ENCODE measurements at places on chromosomes 7 and 10.

DNA sequence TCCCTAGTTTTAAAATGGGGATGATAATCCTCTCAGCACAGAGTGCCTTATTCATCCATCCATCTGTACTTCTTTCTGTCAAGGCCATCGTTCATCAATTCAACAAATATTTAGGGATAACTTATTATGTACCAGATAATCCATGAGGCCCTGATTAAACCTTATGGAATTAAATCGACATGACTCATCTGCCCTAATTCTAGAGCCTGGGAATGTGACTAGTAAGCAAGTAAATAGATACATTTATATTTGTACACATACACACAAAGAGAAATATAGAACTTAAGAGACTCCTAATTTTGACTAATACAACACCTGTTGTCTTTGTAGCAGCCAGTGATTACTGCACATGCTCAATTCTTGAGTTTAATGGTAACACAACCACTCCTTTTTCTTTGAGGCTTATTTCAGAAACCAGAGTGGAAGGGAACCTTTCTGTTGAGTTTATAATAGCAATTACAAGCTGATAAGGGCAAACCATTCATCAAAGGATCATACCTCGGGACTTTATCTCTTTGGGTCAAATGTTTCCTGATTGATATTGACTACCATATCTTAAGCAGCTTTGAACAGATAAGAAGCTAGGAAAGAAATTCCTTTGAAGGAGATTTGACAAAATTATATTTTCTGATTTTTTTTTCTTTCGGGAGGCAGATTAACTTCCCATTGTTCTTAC lies 122.7 kb downstream of the ARID5B start:
- no peak for DNase-seq

- DNase-seq = no peak
Observed at GRCh38 chr7:33716581-33717477, 188.5 kb upstream of the BMPER start.

DNA sequence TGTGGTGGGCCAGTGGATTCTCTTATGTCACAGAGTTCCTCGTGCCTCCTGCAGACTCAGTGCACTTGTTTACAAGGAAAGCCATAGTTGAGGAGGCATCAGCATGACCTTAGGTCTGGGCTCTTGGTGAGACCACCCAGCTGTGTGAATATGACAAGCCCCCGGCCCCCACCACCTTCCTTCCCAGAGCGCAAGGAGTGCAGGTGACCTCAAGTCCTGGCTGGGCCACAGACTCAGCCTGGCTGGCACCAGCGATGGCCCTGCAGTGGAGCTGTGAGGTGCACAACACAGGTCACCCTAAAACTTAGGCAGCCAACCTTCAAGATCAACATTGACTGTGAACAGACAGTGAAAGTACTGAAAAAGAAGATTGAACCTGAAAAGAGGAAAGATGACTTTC lies 14.2 kb upstream of the SEMA3E start:
- DNase-seq = no peak

- no peak for DNase-seq
Observed at GRCh38 chr7:93164766-93165165, 16.6 kb upstream of the SAMD9L start.

GRCh38 chr10:32357056-32357735 lies 10.2 kb upstream of the EPC1 start:
- no peak for DNase-seq

GRCh38 chr10:132974886-132975830 lies 32.8 kb upstream of the CFAP46 start:
- no peak for DNase-seq

DNA sequence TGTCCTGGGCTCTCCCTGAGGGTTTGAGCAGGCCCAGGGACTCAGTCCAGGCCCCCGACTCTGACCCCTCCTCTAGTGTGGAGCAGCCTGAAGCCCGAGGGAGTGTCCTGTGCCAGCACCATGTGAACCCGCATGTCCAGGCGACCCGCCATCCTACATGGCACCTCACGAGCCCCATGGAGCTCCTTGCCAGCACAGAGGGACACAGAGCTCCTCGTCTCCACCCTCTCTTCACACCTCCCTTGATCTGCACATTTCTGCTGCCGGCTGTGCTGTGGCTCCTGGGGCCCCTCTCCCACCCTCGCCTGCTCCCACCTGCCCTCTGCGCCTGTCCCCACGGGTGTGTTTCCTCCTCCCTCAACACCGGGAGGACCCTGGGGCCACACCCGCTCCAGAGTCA lies 103.5 kb downstream of the ADARB2 start:
- no peak for DNase-seq

DNA sequence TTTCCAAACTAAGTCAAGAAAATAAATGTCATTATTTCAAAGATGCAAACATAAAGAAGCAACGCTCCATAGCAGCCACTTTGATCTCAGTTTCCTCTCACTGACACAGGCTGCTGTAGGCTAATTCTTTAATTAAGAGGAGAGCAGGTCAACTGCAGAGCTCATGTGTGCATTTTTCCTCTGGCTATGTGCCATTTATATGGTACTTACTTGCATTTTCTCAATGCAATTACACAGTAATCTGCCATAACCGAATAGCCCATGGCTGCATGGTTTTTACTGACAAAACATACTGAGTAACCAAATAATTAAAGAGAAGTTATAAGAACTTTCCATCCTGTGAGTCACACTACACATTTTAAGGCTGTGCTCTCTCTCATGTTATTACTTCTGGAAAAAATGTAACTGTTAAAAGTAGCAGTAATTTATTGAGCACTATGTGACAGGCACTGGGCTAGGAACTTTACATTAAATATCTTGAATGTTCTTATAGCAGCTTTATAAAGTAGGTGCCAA lies 122.0 kb downstream of the ELAPOR2 start:
- no peak for DNase-seq

GRCh38 chr7:5082806-5083205 lies 37.1 kb downstream of the RBAK start:
- no peak for DNase-seq

DNA sequence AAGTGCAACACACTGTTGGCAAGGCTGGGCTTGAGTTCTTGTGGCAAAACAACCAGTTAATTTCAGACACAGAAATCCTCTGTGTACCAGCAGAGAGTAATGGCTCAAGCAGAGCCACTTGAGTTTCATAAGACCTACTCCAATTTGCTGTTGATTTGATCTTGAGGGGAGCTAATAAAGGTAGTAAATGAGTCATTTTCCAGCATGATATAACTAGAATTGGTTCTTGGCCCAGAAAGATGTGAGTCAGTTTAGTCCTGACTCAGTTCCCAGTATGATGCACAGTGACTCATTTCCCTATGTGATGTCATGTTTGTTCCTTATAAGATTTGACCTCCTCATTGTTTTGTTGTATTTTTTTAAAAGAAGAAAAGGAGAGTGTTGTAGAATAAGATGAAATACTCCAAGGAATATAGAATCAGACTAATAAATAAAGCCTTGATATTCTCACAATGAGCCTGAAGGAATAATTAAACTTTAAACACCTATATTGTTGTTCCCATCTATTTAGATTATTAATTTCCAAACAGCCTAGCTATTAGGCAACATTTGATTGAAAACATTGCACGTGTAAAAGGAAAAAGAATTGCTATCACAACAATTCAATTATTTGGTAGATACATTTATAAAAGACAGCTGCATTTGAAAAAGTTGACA lies 186.2 kb downstream of the REEP3 start:
- DNase-seq = no peak

DNA sequence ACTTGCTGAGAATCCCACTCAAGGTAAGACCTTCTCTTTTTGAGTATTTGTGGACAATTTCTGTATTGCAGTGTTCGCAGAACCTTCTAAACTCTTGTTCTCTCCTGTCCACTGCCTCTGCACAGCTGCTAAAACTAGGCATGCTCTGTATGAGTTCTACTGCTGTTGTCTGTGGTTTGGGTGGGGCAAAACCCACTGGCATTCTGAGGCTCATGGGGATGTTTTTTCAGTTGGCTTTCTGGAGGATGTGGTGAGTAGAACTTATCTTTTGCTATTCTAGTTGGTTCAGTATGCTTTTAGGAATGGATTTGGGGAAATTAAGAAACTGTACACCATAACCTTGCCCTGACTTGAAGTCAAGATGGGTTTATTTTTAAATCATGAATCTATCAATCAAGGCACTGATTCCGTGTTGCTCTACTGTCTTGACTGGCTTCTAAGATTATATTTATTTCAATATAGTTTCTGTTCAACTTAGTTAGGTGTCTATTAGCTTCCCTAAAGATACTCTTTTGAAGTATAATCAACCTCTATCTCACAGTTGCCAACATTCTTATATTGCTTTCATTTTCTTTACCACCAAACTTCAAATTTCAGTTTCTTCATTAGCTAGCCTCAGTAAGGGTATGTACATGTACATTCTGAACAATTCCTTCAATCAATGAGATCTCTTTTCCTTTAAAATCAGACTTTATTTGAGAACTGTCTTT lies 25.0 kb upstream of the C1GALT1 start:
- no peak for DNase-seq

All from amygdala (tissue), 56 donors.